ENCODE measurements at places on chromosomes 12 and 14.
A peak's percentile ranks its signal among the peaks of the same experiment; 100 is the strongest.

DNA sequence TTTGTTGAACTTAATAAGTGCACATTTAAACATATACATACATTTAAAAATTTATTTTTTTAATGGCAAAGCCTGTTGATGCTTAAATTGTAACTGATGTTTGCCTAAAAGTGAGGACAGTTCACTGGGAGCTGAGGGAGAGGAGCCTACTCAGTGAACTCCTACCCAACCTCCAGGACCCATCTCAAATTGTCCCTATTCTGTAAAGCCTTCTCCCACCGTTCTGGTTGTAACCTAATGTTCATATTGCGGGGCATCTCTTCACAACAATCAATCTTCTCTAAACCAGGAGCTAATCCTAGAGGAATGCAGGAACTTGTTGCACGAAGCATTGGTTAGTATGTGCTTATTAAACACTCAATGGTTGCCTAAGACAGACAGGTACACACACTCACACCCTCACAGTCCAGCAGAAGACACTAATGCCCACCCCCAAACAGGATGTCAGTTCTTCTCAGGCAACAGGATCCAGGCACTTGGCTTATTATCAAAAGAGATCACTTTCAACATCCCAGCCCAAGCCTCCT lies 1.8 kb downstream of the CLMN start:
- DNase-seq: no peak

- no peak for DNase-seq
These were observed 334.5 kb downstream of the CACNA1C start for GRCh38 chr12:2387103-2387834.

- peak; percentile 31 for DNase-seq
These were observed 23.8 kb upstream of the PHC1 start for GRCh38 chr12:8890313-8891085.

GRCh38 chr12:95608252-95609033 lies 57.2 kb upstream of the USP44 start:
- peak; percentile 83 for DNase-seq

GRCh38 chr12:12562016-12562483 lies 613 bp downstream of the DUSP16 start:
- no peak for DNase-seq

DNA sequence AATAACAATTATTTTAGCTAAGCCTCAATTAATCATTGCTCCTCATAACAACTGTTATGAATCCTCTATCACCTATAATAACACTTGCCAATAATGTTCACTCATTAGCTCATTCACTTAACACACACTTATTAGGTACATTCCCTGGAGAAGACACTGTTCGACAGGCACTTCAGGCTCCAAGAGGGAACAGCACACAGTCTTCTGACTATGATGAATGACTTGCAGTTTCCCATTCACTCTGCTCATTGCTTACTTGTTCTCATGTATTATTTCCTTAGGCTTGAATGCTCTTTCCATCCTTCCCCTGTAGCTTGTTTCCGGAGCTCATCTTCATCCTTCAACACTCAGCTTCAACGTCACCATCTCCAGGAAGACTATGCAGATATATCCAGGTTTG lies 437.3 kb downstream of the TMEM132D start:
- no peak for DNase-seq

GRCh38 chr14:33894339-33894738 lies 56.5 kb downstream of the EGLN3 start:
- DNase-seq: no peak

GRCh38 chr12:88036353-88036965 lies 7.3 kb upstream of the C12orf50 start:
- peak; percentile 16 for DNase-seq

DNA sequence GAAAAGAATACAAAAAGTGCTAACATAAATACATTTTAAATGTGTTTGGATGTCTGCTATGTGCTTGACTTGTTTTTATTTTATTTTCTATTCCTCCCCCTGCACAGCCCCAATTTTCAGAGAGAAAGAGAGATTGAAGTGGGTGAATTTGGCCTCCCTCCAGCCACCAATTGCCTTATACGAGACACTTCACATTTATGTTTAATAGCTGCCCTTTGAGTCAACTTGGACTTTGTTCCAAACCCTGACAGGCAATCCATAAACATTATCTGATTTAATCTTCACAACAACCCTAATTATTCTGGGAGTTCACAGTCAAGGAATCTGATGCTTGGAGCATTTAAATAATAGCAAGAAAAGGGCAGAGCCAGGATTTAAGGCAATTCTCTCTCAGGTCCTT lies 161.7 kb downstream of the SLC15A4 start:
- no peak for DNase-seq

DNA sequence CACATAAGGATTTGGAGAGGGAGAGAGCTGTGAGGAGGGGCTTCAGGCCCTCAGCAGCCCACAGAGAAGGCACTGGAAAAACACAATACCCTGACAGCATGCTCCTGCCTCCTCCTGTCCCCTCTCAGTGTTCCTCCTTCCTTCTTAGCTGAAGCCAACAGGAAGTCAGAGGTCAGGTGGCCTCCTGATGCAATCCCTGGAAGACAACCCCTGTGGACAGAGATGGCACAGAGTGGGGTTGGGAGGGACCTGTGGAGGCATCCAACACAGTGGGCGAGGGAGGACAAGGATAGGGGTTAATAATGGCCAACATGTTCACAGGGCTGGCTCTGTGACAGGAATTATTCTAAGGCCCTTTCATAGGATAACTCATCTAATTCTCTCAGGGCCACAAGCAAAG lies 15.4 kb upstream of the IFI27L2 start:
- no peak for DNase-seq

- no peak for DNase-seq
These were observed 5.2 kb downstream of the CMAS start for GRCh38 chr12:22051114-22051698.

DNA sequence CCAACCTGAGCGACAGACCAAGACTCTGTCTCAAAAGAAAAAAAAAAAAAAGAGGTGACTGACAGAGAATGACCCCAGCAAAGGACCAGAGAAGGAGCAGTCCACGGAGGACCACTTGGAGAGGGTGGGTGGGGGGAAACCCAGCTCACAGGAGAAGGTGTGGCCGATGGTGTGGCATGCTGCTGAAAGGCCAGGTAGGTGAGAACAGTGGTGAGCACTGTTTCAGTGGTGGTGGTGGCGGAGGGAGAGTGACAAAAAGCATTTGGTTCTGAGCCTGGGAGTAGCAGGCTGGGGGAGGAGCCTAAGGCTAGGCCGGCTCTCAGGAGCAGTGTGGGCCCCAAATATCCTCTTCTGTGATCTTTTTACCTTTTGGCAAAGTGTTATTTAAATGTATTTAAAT lies 63.8 kb downstream of the IRF2BPL start:
- no peak for DNase-seq

- DNase-seq: no peak
These were observed 438.5 kb downstream of the LRIG3 start for GRCh38 chr12:58481811-58482210.

- DNase-seq: no peak
These were observed 44.9 kb downstream of the RNF34 start for GRCh38 chr12:121444842-121445202.

DNA sequence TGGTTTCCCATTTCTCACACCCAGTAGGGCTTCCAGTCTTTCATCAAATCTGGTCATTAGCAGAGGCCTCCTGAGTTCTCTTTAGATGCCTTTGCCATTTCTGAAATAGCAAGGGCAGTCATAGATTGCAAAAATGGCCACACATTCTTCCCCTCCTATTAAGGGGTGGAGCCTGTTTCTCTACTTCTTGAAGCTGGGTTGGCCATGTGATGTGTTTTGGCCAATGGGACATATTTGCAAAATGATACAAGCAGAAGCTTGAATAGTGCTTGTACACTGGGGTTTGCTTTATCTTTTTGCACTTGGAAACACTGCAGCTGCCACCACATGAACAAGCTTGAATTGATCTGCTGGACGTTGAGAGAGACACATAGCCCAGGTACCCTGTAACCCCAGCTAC lies 109.3 kb downstream of the VRK1 start:
- no peak for DNase-seq

- no peak for DNase-seq
These were observed 5.5 kb downstream of the AMN start for GRCh38 chr14:102927878-102928411.

- peak; percentile 62 for DNase-seq
These were observed 214.9 kb downstream of the KTN1 start for GRCh38 chr14:55794655-55795595.

- DNase-seq: peak; percentile 85
These were observed 4.4 kb downstream of the AMHR2 start for GRCh38 chr12:53427905-53428594.
